NCI-H748 treated with DMSO at 0.1 percent for 48 hours (cell line): ENCODE measurements at places on chromosomes 3 and 15.

GRCh38 chr3:30730967-30731366, 124.6 kb downstream of the TGFBR2 start:
- no peak for DNase-seq

GRCh38 chr3:101141135-101141534, 147.9 kb upstream of the ABI3BP start:
- no peak for DNase-seq

- no peak for DNase-seq
Measured at GRCh38 chr3:8984526-8984925, 21.3 kb upstream of the RAD18 start.

GRCh38 chr15:74511583-74511982, 29.4 kb upstream of the ARID3B start:
- DNase-seq = no peak

GRCh38 chr3:113219605-113220300, 8.4 kb downstream of the BOC start:
- no peak for DNase-seq

- no peak for DNase-seq
Measured at GRCh38 chr3:127746400-127747057, 73.8 kb downstream of the ABTB1 start.

DNA sequence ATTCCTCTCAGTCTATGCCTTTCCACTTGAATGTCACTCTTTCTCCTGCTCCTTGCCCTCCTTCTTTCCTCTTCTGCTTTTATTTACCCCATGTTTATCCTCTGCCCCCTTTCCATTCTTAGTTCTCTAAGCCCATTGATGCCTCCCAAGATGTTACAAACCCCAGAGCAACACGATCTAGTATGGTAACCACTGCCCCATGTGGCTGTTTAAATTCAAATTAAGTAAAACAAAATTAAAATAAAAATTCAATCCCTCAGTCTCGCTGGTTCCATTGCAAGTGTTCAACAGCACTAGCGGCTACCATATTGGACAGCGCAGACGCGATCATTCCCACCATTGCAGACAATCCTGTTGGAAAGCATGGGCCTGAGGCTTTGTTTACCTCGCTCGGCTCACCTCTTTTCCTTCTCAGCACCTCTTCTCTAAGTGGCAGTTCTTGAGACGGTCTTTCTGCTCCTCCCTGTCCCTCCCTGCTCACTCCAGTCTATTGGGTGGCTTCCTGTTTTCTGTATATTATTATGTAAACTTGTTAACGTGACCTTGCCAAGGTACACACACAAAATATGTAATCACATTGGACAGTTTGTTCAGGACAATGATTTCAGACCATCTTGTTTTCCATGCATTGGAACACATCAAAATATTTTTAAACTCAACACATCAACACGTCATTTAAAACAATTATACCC, 21.8 kb upstream of the CA12 start:
- DNase-seq = no peak

- no peak for DNase-seq
Measured at GRCh38 chr3:33377931-33378330, 62.3 kb downstream of the UBP1 start.

GRCh38 chr3:134080761-134081160, 51.0 kb upstream of the SLCO2A1 start:
- DNase-seq = no peak

DNA sequence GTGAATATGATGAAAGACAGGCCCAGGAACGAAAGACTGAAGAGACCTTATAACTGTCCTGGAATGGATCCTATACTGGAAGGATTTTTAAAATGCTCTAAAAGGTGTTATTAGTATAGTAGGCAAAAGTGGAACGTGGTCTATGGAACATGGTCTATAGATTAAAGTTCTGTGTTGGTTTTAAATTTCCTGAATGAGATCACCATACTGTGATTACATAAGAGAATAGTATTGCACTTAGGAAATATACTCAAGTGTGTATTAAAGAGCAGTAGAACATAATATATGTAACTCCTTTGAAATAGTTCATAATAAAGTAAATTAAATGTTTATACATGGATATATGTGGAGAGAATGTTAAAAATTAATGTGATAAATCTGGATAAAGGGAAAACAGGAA, 68.2 kb downstream of the SPRED1 start:
- no peak for DNase-seq

DNA sequence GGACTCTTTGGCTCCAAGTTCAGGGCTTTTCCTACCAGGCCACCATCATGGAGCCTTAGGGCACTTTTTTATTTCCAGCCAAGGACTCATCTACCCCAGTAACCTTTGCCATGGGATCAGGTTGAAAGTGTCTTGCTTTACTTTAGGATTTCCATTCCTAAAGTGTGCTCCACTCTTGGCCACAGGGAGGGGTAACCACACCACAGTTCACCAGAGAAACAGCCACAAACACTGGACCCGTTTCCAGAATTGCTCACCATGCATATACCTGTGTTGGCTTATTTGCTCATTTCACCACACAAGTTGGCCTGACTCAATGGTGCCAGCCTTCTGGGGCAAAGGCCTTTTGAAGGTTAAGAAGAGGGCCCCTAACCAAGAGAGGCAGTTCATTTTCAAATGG, 70.6 kb upstream of the RAD18 start:
- DNase-seq = no peak

DNA sequence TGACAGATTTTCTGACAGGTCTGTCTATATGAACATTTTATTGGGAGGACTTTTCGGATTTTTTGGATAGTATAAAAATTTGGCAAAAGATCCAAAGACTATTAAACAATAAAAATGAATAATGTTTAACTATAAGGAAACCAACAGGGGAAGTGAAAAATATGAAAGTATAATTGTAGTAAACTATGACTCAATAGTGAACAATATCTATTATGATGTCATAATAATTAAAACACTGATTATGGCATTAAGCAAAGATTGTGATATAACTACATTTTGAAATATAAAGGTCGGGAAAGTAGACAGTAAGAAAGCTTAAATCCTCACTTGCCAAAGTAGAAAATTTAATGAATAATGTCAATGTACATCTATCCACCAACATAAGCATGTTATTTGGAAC, 44.3 kb upstream of the CNTN6 start:
- no peak for DNase-seq

GRCh38 chr3:121998611-121999473, 23.2 kb downstream of the ILDR1 start:
- no peak for DNase-seq

- DNase-seq = no peak
Measured at GRCh38 chr3:72039677-72040076, 254.7 kb upstream of the PROK2 start.
